ENCODE measurements at places on chromosomes 16 and 17. TPM values are rescaled to one million over a fixed set of nuclear protein-coding genes. Genes with fewer than 3 reads are reported as not detected.

Gene PRCD
- not detected for total RNA-seq

Gene ZFP1
- total RNA-seq, result 13.4 TPM

Gene SALL1
- not detected for total RNA-seq

- no peak for DNase-seq
These were observed 63.4 kb downstream of the ANKRD11 start for GRCh38 chr16:89426736-89427530.

- DNase-seq, result no peak
These were observed 5.9 kb upstream of the CCDC57 start for GRCh38 chr17:82218349-82219075.

Gene LGALS9B
- not detected for total RNA-seq

GRCh38 chr17:81082177-81083073 is 47.5 kb downstream of the BAIAP2 start:
- no peak for DNase-seq

DNA sequence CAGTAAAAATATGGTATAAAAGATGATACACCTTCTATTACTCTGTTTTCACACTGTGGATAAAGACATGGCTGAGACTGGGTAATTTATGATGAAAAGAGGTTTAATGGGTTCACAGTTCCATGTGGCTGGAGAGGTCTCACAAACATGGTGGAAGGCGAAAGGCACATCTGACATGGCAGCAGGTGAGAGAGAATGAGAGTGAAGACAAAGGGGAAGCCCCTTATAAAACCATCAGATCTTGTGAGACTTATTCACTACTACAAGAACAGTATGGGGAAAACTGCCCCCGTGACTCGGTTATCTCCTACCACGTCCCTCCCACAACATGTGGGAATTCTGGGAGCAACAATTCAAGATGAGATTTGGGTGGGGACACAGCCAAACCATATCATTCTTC is 45.6 kb downstream of the TBC1D26 start:
- DNase-seq, result no peak

DNA sequence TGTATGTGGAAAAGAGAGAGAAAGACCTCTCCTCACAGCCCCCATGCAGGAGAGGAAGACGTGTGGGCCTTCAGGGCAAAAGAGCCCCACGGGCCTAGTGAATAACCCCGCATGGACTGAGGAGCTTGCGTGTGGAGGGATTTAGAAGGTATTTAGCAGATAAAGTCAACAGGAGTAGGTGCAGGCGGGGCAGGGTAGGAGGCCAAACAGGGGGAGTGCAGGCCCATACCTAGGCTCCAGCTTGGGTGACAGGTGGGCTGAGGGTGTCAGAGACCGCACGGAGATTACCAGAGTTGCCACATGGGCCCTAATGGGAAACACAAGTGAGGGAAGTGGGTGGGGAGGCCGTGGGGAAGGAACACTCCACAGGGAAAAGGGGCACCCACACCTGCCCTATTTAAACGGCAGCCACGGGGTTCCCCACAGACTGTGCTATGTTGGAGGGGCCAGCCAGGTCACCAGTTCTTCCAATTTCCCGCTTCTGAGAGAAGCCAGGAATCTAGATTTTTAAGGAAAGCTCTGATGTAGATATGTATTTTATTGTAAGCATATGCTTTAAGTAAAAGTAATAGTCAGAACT is 8.2 kb upstream of the CNGB1 start:
- DNase-seq, result no peak

Gene ARL5C
- 0.25 TPM for total RNA-seq

- DNase-seq, result peak; percentile 92
These were observed 50.9 kb upstream of the CPNE2 start for GRCh38 chr16:57041182-57042156.

DNA sequence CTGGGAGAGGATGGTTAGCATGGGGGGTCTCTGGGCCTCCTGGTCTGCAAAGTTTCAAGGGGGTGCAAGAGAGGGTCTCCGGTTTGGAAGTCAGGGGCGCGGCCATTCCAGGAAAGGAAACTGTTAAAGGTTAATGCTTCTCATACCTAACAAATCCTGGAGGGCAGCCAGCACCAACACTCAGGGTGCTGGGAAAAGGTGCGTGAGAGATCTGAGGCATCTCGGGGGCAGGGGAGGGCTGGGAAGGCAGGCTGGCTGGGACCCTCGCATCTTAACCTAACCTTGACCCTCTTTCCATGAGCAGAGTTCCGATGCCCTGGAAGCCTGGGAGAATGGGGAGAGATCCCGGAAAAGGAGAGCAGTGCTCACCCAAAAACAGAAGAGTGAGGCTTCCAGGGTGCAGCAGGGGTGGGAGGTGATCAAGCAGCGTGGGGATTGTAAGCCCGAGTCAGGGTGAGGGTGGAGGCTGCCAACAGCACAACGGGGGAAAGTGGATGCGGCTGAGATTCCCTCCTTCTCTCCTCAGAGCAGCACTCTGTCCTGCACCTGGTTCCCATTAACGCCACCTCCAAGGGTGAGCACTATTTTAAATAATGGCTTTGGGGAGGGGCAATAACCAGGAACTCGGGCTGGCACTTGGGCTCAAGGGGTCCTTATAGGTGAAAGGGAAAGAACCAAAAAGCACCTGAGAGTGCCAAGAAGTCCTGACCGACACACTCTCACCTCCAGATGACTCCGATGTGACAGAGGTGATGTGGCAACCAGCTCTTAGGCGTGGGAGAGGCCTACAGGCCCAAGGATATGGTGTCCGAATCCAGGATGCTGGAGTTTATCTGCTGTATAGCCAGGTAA is 996 bp downstream of the TNFSF13 start:
- no peak for DNase-seq

Gene CHD9NB
- total RNA-seq, result 0.14 TPM

DNA sequence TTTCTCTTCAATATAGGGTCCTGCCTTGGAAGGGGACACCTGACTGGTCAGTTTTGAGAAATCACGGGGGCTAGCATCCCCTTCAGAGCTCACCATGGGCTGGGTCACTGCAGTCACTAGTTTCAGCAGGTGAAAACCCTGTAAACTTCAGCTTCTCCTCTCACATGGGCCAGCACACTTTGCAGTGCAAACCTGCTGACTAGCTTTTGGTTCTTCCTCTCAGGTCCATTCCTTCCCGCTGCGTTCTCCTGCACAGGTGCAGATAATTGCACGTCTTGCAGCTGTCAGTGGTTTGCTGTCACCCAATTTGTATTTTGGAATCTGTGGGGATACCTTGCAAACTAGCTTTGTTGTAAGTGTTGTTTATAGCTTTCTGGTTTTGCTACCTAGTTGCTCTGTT is 95.1 kb downstream of the LYRM1 start:
- DNase-seq, result no peak

GRCh38 chr16:19512297-19512696 is 9.6 kb downstream of the GDE1 start:
- no peak for DNase-seq

GRCh38 chr16:15974057-15974456 is 24.6 kb downstream of the ABCC1 start:
- no peak for DNase-seq

Gene ZP2
- not detected for total RNA-seq

DNA sequence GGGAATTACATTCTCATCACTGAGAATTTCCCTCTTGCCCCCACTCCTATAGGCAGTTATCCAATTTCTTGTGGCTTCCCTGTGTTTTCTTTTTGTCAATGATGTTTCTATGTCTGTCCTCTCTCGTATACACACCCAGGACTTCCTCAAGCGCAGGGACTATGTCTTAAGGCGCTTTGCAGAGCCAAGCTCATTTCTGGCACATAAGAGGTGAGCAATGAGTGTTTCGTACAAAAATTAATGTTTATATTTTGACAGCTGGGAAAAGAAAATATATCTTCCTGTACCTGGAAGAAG is 947 bp downstream of the DDX42 start:
- no peak for DNase-seq

DNA sequence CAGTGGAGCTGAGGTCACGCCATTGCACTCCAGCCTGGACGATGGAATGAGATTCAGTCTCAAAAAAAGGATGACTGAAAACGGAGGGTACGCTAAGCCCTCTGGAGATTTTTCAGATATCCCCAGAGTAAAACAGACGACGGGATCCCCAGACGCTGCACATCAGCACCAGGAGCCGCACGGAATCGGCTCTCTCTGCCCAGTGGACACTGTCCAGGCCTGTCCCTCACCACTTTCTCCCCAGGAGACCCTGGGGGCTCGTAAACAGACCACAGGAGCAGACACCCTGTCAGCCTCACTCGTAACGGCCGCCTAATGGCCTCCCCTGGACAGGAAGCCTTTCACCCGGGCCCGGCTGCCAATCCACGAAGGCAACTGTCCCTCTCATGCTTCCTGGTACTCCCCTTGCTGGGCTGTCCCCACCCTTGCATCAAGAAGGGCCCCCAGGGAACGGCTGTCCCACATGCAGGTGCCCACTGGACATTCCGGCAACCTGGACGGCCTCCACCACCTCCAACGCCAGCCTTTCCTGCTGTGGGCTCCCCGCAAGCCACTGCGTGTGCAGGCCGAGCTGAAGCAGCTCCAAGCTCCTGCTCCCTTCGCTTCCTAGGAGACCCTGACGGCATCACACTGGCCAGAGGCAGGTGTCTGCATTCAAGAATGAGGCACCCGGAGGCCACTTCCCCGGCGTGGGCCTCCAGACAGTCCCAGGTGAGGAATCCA is 74.3 kb downstream of the TIMM22 start:
- no peak for DNase-seq

Gene STAC2
- total RNA-seq, result not detected

DNA sequence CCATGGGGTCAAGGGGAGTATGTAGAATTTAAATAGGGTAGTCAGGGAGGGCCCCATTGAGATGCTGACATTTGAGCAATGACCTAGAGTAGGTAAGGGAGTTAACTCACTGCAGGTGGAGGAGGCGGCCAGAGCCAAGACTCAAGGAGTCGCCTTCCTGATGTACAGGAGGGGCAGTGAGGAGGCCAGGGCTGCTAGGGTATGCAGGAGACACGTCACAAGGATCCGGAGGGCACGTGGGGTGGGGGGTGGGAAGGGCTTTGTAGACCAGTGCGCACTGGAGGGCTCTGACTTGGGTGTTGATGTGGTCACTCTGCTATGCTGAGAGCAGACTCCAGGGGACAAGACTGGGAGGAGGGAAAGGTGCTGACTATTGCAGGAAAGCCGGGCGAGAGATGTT is 37.5 kb downstream of the SPECC1 start:
- no peak for DNase-seq

GRCh38 chr17:53249036-53249435 is 573.7 kb upstream of the KIF2B start:
- no peak for DNase-seq

Gene SDR42E2
- 0.11 TPM for total RNA-seq

DNA sequence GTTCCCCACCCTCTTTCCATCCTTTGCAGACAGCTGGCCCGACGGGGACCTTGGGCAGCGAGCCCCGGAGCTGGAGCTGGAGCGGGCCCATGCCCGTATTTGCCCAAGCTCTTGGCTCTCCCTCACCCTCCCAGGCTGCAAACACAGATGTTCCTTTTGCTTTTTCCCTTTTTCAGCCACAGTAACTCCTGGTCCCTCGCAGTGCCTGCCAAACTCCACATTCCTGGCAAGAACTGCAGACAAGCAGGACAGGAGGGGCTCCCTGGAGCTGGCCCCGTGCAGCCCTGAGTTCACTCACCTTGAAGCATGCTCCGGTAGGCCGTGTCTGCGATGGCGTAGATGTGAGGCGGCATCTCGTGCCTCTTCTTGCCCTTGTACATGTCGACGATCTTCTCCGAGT is 33.9 kb downstream of the MYH11 start:
- no peak for DNase-seq

GRCh38 chr17:80749611-80750010 is 205.0 kb downstream of the RPTOR start:
- no peak for DNase-seq

DNA sequence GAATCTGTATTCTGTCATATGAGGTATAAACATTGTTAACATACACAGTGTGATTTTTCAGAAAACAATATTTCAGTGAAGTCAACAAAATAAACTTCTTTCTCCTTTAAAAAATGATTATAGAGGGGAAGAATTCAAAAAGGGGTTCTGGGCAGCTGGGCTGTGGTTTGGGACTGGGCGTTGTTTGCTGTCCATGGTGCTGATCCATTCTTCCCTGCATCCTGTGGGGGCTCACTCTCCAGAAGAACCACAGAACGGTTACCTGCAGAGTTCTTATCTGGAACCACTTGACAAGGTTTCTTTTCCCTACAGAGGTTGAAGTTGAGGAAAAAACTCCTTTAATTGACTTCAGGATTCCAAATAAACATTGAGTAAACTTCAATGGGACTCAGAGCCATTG is 1091.0 kb downstream of the CDH8 start:
- DNase-seq, result no peak

GRCh38 chr17:72726936-72727335 is 365.6 kb downstream of the SLC39A11 start:
- peak; percentile 32 for DNase-seq

Gene TMEM220
- 1.7 TPM for total RNA-seq

Gene ACSM3
- total RNA-seq, result 55.0 TPM

GRCh38 chr16:1154887-1155331 is 2.0 kb downstream of the CACNA1H start:
- no peak for DNase-seq

Gene CMTM1
- 13.1 TPM for total RNA-seq

DNA sequence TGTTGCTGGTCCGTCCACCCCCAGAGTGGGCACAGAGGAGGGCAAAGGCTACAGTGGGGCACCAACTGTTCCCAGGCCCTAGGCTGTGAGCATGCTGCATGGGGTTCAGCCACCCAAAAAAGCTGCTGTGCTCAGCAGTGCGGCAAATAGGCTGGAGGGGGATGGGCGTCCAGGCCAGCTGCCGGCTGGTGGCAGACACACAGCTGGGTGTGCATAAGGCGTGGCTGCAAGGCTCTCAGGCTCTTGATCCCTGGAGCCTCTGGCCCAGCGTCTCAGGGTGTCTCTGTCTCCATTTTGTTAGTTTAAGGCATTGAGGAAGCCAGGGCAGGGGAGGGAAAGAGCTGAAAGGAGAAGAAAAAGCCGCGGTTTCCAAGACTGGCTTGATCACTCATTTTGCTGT is 8.8 kb downstream of the RPL19 start:
- no peak for DNase-seq

DNA sequence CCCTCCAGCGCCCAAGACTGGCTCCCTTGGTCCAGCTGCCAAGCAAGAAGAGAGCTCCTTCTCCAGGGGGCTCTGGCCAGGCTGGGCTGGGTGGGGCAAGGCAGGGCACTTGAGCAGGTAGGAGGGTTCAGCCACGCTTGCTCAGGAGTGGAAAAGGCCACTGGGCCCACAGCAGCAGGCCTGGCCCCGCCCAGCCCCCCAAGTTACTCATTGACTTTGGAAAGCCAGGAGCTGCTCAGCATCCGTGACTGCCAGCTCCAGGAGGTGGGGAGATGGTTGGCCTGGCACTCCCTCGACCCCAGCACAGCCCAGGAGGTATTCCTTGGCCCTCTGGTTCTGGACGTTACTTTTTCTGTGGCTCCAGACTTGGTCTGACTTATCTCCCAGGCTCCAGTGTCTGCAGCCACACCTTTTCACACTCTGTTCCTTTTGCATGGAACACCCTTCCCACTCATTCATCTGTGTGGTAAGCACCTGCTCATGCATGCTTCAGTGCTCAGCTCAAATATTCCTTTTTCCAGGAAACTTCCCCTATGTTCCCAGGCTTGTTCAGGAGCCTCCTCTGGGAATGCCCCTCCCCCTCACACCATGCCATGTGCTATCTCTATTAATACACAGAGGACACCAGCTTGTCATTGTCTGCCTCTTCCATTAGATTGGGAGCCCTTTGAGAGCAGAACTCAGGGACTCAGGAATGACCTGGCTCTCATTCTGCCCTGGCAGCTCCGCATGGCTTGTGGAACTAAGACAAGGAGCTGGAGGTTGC is at the start of gene CDH16:
Gene CDH16, minus strand, starts transcription at position 83 of the 766 bp plus-strand sequence. CDS start 820 bp downstream, outside the sequence.
- no peak for DNase-seq
